ENCODE measurements at places on chromosomes 4 and X. TPM values are rescaled to one million over a fixed set of nuclear protein-coding genes. Genes with fewer than 3 reads are reported as not detected.

GRCh38 chrX:133640161-133641015 lies 225.1 kb upstream of the GPC4 start:
- no peak for DNase-seq

The DKK2 gene
- polyA plus RNA-seq: 3.0 TPM

DNA sequence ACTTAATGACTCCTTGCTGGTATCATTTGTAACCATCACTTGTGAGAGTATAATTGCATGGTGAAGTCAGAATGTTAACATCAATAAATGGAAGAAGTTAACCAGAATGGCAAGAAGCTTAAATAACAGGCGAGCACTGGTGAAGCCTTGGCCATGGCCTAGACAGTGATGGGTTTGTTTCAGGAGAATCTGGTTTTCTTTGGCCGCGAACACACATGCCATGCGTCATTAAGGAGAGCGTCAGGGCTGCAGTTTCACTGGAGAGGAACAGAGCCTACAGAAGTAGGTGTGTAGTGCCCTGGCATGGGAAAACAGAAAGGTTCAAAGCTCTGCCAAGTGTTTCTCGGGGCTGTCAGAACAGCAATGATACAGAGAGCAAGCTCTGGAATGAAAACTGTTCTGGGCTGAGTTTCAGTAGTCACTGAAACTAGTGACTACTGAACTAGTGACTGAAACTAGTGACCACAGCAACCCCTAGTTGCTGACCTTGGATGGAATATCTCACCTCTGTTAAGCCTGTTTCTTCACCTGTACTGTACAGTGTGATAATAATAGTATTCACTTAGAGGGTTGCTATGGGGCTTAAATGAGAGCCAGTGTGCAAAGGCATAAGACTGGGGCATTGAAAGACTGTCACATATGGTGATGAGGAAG lies 93.8 kb downstream of the C4orf51 start:
- DNase-seq: no peak

DNA sequence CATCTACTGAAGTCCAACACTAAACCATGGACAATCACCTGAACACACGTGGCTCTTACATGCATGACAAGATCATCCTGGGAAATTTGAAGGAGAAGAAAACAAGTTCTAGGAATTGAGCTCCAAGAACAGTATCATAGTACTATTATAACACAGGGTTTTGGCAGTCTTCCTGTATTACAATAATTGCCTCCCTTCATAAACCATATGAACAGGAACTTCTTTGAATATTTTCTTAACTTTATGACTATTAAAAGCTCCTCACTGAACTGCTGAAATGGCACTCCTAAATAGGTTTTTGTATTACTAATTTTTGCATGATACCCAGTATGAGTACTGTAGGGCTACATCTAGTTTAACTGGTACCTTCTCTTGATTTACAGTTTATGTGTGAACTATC lies 130.0 kb downstream of the ZAR1 start:
- no peak for DNase-seq

DNA sequence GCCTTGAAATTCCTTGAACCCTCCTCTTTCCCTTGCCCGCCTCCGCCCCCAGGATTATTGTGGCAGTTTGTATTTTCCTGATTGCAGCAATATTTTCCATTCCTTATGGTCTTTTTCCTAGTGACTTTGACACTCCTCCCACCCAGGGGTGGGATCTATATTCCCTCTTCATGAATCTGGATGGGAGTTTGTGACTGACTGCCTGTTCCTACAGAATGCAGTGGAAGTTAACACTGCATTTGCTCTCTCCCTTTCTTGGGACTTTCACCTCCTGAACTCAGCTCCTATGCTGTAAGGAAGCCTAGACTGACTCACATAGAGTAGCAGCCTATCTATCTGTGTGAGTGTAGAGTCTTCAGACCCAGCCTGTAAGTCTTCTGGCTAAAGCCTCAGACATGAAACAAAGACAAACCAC lies 2.2 kb downstream of the FUNDC2 start:
- DNase-seq: no peak

DNA sequence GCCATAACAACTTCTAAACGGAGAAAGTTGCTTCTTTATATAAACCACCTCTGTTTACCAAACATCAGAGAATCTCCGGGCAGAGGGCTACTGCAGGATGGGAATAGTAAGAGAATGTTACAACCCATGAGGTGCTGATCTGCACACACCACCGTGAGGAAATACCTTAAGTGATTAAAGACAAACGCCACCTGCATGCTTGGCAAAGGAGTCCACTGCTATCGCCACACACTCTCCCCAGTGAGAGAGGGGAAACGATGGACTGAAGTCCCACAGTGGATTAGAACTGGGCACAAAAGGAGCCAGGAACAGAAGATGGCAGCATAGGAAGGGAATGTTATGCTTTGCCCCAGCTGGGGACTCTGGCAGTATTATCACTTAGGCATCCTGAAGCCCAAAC lies 15.6 kb downstream of the MAML3 start:
- peak; percentile 12 for DNase-seq

DNA sequence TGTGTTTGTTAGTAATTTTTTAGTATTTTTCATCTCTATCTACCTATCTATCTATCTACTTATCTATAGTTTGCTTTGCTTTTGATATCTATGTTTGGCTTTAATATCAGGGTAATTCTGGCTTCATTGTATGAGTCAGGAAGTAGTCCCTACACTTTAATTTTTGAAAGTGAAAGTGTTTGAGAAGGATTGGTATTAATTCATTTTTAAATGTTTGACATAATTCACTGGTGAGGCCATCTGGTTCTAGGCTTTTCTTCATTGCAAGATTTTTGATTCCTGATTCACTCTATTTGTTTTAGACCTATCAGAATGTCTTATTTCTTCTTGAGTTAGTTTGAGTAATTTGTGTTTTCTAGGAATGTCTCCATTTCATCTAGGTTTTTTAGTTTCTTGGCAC lies 20.2 kb upstream of the TCP11X2 start:
- no peak for DNase-seq

The CLDN34 gene
- polyA plus RNA-seq: not detected

GRCh38 chr4:103011378-103012025 lies 8.0 kb downstream of the SLC9B1 start:
- peak; percentile 11 for DNase-seq

DNA sequence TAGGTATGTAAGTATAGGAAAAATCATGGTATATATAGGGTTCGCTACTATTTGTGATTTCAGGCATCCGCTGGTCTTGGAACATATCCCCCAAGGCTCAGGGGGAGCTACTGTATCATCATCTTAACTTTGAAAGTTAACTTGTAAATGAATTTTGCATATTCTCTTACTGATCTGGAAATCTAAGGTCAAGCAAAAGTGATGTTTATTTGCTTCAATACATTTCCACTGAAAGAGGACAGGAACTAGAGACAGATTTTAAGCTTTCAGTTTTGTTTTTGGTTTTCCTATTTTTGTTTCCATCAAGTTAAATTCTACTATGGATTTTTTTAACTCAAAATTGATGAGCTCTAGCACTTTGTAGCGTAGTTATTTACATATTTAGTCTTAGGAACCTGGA lies 56.2 kb downstream of the NAF1 start:
- no peak for DNase-seq

The ODAPH gene
- 0.10 TPM for polyA plus RNA-seq

- no peak for DNase-seq
Observed at GRCh38 chr4:40140196-40140595, 56.6 kb upstream of the RHOH start.

DNA sequence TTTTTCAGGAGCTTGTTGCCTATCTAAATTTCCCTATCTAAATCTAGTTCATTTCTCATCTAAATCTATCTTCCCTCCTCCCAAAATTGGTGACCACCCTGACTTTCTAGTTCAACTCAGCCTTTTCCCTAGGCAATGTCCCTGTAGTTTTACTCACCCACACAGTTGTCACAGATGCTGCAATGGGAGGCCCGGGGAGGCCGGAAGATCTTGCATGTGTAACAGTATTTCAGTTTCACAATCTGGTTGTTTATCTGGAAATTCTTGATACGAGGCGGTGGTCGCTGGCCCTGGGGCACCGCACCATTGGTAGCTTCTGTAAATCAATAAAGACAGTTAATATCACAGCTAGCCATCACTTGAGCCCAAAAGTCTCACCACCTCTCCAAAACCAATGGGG lies 20.2 kb downstream of the ZDHHC9 start:
- DNase-seq: no peak

- DNase-seq: no peak
Observed at GRCh38 chr4:2303121-2303685, 41.3 kb upstream of the MXD4 start.

The LDB2 gene
- 18.1 TPM for polyA plus RNA-seq

The SH2D1A gene
- polyA plus RNA-seq: 1.3 TPM

The DIPK2B gene
- polyA plus RNA-seq: 6.8 TPM

The FAM184B gene
- 0.06 TPM for polyA plus RNA-seq

DNA sequence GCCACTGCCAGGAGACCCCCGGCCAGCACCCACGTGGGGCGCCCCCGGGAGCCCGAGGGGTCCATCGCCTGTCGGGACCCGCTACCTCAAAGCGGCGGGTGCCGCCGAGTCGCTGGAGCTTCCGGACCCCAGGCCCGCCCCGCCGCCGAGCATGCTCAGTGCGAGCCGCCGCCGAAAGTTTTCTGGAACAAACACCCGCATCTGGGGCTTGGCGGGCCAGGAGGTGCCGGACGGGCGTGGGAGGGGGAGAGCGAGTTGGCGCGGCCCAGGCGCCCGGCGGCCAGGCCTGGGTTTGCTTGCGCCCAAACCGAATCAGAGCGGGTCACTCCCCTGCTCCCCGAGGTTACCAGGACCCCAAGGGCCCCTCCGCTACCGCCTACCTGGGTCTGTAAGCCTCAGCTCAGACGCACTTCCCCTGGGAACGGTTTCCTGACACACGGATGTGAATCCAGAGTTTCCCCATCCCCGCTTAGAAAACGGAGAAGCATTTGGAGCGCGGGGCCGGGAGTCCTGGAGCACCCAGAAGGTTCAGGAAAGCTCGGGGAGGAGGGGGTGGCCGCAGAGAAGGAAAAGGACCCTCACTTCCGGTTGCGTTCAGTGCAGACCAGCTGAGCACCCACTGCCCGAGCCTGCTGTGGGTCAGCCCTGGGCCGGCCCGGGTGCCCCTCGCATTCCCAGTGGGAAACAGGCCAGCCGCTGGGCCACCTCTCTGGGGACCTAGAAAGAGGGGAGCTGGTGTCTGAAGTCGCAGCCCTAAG lies at the start of gene EVC2:
TSS of gene EVC2 (minus strand) at position 111 of the 758 bp plus-strand sequence. CDS start at position 65, 46 bp downstream.
- DNase-seq: peak; percentile 75

- DNase-seq: no peak
Observed at GRCh38 chr4:123536225-123536624, 139.6 kb downstream of the SPRY1 start.

DNA sequence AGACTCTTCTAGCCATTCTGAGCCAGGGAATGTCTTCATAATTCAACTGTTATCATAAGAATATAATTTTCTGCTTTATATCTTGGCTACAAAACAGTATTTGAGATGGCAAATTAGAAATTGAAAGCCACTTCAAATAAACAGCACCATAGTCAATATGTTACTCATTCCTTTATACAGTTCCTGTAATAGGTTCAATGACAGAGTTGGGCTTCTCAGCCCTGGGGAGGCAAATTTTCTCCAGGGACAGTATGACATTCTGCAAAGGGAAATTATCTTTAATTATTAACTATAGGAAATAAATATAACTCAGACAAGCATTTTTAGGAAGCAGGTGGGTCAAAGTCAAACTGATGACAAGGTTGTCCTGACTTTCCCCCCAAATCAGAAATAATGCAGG lies 71.9 kb upstream of the RPS6KA6 start:
- DNase-seq: no peak

- DNase-seq: no peak
Observed at GRCh38 chrX:40474645-40475044, 106.1 kb upstream of the ATP6AP2 start.

DNA sequence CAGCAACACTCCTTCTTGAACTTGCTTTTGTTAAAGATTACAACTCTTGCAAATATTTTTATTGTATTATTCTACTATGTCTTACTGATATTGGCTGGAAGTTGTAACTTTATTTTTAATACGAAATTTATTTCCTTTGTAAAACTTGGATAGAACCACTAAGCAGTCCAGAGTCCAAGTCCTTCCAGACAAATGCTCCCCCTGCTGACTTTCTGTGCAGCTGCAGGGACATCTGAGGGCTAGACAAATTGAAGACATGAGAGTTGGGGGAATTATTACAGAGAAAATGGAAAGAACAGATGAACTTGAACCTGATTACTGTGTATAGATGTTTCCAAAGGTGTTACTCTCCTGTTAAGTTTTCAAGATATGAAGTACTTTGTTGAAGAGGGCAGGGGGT lies 238.8 kb downstream of the GRIA3 start:
- DNase-seq: peak; percentile 62

- peak; percentile 79 for DNase-seq
Observed at GRCh38 chrX:135477576-135477975, 42.9 kb upstream of the INTS6L start.

DNA sequence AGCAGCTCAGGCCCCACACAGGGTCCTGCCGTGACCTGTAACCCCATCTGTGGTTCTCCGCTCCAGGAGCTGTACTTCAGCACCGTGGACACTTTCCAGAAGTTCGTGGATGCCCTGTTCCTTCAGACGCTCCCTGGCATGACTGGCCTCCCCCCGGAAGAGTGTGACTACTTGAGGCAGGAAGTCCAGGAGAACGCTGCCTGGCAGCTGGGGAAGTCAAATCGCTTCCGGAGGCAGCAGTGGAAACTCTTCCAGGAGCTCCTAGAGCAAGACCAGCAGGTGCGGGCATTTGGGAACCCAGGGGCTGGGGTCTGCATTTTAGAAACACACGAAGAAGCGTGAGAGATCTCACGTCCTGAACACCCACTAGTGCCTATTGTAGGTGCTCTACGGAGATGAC lies 72.5 kb downstream of the EVC start:
- no peak for DNase-seq

The ARHGAP36 gene
- polyA plus RNA-seq: not detected

- DNase-seq: no peak
Observed at GRCh38 chr4:121726642-121727268, 30.0 kb upstream of the ANXA5 start.

GRCh38 chr4:55503169-55503568 lies 43.5 kb downstream of the CLOCK start:
- no peak for DNase-seq

DNA sequence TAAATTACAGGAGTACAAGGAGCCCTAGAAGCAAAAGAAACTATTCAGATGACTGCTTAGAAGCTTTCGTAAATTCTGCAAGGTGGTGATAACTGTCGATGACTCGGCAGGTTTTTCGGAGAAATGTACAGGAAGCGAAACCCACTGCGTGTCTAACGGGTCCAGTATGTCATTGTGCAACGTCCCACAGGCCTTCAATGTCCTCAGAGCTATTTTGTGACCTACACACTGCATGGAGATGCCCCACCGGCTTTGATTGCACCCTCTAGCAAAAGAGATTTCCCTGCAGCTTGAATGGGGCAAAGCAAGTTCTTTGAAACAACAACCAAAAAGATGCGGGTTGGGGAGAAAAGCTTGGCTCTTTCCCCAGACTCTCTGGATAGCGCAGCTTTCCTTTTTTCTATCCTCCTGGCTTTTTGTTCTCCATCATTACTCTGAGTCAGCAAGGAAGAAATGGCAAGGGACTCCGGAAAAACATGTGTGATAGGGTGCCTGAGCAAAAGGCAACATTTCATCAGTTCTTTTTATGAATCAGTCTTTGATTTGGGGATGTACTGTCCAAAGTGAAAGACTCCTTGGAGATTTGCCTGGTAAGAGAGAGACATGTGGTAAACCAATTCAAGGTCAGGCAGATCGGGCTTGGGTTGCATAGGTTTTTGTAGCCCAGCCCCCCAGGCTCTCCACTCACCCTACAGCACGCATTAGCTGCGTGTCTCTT lies 112.0 kb upstream of the TBL1X start:
- no peak for DNase-seq

The NSG1 gene
- 0.39 TPM for polyA plus RNA-seq

The IL15 gene
- polyA plus RNA-seq: 4.7 TPM

GRCh38 chrX:20224814-20225487 lies 41.8 kb downstream of the RPS6KA3 start:
- no peak for DNase-seq

The GABRQ gene
- polyA plus RNA-seq: not detected
